ENCODE measurements at places on chromosomes 2 and 18.

GRCh38 chr2:57698935-57699449 lies 347.6 kb upstream of the VRK2 start:
- H3K4me3 ChIP-seq = no peak overlapping the region
- no peak for DNase-seq
- H3K4me1 ChIP-seq = no peaks in the 10 kb centered on the region
- H3K27me3 ChIP-seq = no peaks in the 10 kb centered on the region
- H3K36me3 ChIP-seq = no peaks in the 10 kb centered on the region

DNA sequence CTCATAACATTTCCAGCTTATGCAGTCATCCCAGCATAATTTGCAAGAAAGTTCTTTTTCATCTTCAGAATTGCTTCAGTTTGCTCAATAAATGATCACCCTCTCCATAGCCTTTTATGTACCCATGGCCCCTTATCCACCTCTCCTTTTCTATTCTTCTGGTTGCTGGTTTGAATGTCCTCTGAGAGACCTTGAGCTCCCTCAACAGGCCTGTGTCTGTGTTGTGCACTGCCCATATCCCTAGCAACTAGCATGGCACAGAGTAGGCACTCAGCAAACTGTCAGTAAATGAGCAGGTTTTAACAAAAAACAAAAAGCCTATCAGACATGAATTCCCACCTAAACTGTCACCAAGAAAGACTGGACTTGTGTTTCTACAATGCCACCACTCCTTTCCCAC lies 160.5 kb downstream of the AKAIN1 start:
- no peaks in the 10 kb centered on the region for H3K36me3 ChIP-seq
- no peak overlapping the region for H3K4me3 ChIP-seq
- H3K4me1 ChIP-seq = no peaks in the 10 kb centered on the region

GRCh38 chr2:219422952-219423534 lies 4.9 kb downstream of the DES start:
- H3K27ac ChIP-seq = no peak overlapping the region
- H3K27me3 ChIP-seq = peaks cover 19% of the 10 kb centered on the region
- H3K36me3 ChIP-seq = no peaks in the 10 kb centered on the region
- DNase-seq = no peak
- H3K4me1 ChIP-seq = no peaks in the 10 kb centered on the region
- no peak overlapping the region for H3K4me3 ChIP-seq

DNA sequence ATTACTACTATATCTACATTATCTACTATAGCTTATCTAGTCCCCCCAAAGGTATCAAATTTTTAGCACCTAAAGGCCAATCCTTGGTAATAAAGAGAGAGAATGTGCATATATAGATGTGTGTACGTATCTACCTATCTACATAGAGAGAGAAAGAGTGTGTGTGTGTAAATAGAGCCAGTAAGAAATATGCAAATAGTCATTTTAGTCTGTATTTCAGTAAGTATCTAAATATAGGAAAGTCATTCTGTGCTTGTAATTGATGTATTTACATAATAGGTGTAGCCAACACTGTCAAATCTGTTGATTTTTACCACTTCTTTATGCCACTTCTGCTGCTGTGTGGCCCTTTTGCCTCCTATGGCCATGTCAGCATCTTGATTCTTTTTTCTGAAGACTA lies 284.5 kb upstream of the TFPI start:
- no peak overlapping the region for H3K4me3 ChIP-seq
- H3K27me3 ChIP-seq = no peaks in the 10 kb centered on the region
- no peaks in the 10 kb centered on the region for H3K36me3 ChIP-seq
- no peak for DNase-seq
- no peaks in the 10 kb centered on the region for H3K4me1 ChIP-seq
- no peak overlapping the region for H3K27ac ChIP-seq

DNA sequence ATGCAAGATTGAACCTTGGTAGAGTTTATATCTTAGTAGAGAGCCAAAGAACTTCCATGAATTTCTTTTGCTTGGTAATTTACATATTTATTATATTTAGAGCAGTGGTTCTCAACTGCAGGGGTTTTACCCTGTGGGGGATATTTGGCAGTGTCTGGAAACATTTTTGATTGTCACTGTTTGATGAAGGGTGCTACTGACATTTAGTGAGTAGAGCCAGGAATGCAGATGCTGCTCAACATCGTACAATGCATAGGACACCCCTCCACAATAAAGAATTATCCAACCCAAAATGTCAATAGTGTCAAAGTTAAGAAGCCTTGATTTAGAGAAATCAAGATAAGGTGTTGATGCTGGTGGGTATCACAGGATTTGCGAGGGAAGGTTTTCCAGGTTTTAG lies 14.7 kb downstream of the AGFG1 start:
- H3K27ac ChIP-seq = no peak overlapping the region
- H3K27me3 ChIP-seq = no peaks in the 10 kb centered on the region
- H3K36me3 ChIP-seq = no peaks in the 10 kb centered on the region
- DNase-seq = no peak
- H3K4me1 ChIP-seq = peaks cover 5% of the 10 kb centered on the region

DNA sequence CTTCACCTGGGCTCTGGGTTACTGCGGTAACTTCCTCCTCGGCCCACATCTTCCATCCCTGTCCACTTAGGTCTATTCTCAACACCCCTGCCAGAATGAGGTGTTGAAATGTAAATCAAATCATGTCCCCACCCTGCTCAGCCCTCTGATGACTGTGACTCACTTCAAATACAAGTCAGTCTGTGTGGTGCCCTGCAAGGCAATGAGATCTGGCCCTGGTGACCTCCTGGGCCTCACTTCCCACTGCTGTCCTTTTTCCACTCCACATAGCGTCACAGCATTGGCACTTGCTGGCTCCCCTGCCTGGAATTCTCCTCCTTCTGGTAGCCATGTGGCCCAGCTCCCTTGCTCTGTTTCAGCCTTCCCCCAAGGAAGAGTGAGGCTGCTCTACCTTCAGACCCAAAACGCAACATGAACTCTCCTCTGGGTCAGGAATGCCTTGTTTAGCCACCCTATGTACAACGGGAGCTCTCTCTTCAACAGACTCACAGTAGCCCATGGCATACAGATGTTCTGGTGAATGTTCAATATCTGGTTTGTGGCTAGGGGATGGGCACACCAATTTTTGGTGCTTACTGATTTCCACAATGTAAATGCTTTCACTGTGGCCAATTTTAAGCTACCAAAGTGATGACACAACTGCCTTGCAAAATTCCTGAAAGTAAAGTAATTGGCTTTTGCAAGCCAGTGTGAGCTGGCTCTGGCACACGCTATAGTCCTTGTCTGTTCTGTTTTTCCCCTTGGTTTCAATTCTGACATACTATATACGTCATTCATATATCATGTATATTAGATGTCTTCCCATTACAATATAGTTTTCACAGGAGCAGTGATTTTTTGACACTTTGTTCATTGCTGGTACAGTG lies 550.3 kb upstream of the HS6ST1 start:
- H3K27ac ChIP-seq = no peak overlapping the region
- DNase-seq = no peak
- H3K36me3 ChIP-seq = no peaks in the 10 kb centered on the region
- no peaks in the 10 kb centered on the region for H3K27me3 ChIP-seq
- no peak overlapping the region for H3K4me3 ChIP-seq

DNA sequence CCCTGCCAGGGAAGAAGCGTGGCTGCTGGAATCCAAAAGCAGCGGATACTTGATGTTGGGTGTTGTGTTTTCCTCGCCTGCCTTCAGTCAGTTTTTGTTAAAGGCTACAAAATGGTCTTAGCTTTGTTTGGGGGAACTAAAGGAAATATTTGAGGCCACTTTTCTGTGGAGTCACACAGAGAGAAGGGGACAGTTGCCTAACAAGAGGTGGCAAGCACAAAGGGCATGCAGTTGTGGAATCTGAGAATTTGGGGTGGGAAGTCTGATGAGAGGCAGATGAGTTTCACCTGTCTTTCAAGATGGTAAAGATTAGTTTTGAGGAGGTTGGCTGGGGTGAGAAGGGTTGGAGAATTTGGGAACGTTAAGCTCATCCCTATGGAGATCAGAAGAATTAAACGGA lies 2.9 kb downstream of the MALT1 start:
- no peaks in the 10 kb centered on the region for H3K27me3 ChIP-seq
- no peak overlapping the region for H3K4me3 ChIP-seq
- H3K4me1 ChIP-seq = peaks cover 20% of the 10 kb centered on the region
- H3K27ac ChIP-seq = no peak overlapping the region
- no peak for DNase-seq
- H3K36me3 ChIP-seq = no peaks in the 10 kb centered on the region

- H3K4me1 ChIP-seq = peaks cover 40% of the 10 kb centered on the region
- no peaks in the 10 kb centered on the region for H3K27me3 ChIP-seq
- H3K36me3 ChIP-seq = no peaks in the 10 kb centered on the region
- no peak overlapping the region for H3K4me3 ChIP-seq
These were observed 126.6 kb downstream of the ZNF532 start for GRCh38 chr18:58991167-58991798.

Measured in endothelial cell of umbilical vein (primary cell).